ENCODE measurements at places on chromosomes 5 and 9.

GRCh38 chr9:123435471-123435870 lies 79.5 kb downstream of the CRB2 start:
- no peak for DNase-seq

GRCh38 chr5:138844812-138845513 lies 30.2 kb downstream of the LRRTM2 start:
- no peak for DNase-seq

- no peak for DNase-seq
Observed at GRCh38 chr9:16720386-16720785, 150.1 kb downstream of the BNC2 start.

DNA sequence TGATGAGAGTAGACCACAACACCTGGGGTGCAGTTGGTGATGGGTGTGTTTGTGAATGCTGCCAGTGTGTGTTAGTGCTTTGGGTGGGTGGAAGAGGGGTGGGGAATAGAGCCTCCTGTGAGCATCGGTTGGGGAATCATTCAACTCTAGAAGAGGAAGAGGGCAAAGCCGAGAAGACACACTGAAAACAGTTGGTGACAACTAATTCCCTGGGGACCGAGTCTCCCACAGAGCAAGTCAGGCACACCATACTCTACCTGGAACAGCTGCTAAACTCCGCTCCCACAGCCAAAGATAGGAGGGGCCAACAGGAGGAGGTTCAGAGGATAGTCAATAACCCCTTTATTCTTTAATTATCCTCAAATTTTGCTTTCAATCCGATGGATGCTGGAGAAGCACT lies 1.6 kb upstream of the ARHGEF39 start:
- no peak for DNase-seq

DNA sequence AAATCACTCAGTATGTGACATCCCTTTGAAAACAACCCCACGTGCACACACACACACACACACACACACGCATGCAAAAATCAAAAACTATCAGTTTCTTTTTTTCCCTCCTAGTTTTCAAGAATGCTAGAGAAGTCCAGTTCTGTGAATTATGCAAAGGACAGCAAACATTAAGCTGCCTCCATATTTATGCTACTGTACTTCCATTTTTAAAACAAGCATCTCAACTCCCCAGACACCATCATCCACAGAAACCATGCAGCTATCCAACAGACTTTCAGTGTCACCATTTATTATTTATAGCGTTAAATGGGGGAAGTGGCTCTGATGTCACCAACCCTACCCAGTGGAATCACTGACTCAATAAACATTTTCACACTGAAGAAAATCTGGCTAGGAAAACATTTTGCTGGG lies 1.6 kb downstream of the FBXW11 start:
- DNase-seq: peak; percentile 35

DNA sequence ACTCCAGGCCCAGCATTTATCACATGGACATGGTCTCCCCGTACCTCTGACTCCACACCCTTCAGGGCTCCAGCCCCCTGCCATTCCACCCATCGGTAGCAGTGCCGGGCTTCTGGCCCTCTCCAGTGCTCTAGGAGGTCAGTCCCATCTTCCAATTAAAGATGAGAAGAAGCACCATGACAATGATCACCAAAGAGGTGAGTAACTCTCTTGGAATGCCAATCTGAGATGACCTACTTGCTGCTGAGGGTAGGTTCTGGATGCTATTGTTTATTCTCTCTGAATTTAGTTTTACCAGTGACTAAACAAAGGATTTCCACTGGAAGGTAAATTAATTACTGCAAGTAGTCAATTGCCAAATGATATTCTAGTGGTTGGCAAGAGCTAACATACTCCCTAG lies 80.8 kb downstream of the TLE4 start:
- DNase-seq: no peak
